Fibroblast of villous mesenchyme (primary cell): ENCODE measurements at places on chromosomes 1 and 21.

DNA sequence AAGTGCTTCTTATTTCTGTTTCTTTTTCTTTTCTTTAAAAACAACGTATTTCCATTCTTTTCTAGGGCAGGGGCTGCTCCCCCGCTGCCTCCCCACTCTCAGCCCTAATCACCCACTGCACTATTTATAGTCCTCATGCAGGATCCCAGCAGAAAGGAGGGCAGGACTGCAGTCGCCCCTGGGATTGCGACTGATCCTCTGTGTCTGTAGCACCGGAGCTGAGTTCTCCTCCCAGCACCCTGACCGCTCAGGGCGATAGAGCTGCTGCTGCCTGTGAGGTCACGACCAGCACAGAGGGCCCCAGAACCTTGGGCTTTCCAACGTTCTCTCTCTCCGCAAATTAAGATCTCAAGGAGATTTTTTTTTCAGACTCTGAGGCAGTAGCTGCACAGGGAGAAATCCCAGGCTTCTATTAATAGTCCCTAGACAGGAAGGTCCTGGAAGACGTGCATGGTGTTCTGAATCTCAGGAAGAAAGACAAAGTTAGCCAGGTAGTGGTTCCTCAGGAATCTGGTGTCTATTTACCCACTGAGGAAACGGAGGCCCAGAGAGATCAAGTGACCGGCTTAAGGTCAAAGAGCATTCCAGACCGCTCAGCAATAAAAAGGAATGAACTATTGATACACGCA lies 46.8 kb downstream of the PRAMEF20 start:
- no peak for DNase-seq

- DNase-seq: no peak
Observed at GRCh38 chr1:240706150-240706935, 94.4 kb upstream of the GREM2 start.

DNA sequence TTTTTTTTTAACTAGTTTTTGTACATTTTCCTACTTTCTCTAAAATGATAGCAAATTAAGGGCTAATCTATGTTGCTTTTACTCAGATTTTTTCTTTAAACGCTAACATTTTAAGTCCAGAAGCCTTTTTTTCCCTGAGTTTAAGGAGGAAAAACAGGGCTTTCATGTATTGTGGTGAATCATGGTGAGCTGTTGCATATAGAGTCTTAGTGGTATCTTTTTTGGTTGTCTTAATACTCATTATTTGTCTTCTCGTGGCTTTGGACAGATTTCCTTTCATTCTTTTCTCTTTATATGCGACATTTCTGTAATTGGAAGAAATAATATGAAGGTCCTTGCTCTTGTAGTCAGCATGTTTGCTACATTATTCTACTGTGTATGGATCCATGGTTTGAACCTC lies 1015.6 kb downstream of the PLA2G4A start:
- DNase-seq: no peak

- DNase-seq: no peak
Observed at GRCh38 chr1:222466150-222466865, 81.6 kb downstream of the HHIPL2 start.

- peak; percentile 57 for DNase-seq
Observed at GRCh38 chr1:29105822-29106221, 17.9 kb downstream of the TMEM200B start.

- no peak for DNase-seq
Observed at GRCh38 chr21:34938089-34938764, 110.9 kb downstream of the RUNX1 start.

DNA sequence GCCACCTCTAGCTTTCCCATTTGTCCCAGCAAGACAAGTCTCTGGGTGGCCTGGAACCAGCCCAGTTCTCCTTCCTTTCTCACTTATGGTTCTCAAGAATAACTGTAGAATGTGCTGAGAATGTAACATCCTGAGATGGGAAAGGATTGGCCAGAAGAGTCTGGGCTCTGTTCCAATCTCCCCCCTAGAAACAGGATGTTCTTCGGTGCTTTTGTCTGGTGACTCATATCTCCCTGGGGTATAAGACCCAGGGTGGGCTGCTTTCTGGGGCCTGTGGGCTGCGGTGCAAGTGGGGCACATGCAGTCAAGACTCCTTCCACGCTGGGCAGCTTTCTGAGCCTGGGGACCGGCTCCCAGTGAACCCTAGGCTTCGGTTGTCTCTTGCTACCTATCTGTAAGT lies 251.2 kb upstream of the POU3F1 start:
- DNase-seq: no peak

DNA sequence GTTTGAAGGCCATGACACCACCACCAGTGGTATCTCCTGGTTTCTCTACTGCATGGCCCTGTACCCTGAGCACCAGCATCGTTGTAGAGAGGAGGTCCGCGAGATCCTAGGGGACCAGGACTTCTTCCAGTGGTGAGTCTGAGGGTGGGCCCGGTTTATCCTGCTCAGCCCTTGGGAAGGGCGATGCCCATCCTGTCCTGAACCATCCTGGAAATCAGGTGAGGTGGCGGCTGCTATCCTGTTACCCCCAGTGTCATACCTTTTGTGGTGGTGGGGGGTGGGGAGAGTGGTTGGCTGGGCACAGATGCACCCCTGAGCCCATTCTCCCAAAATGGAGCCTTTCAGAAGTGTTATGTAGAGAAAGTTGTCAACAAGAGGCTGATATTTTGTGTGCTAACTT lies 16.3 kb downstream of the CYP4B1 start:
- no peak for DNase-seq

DNA sequence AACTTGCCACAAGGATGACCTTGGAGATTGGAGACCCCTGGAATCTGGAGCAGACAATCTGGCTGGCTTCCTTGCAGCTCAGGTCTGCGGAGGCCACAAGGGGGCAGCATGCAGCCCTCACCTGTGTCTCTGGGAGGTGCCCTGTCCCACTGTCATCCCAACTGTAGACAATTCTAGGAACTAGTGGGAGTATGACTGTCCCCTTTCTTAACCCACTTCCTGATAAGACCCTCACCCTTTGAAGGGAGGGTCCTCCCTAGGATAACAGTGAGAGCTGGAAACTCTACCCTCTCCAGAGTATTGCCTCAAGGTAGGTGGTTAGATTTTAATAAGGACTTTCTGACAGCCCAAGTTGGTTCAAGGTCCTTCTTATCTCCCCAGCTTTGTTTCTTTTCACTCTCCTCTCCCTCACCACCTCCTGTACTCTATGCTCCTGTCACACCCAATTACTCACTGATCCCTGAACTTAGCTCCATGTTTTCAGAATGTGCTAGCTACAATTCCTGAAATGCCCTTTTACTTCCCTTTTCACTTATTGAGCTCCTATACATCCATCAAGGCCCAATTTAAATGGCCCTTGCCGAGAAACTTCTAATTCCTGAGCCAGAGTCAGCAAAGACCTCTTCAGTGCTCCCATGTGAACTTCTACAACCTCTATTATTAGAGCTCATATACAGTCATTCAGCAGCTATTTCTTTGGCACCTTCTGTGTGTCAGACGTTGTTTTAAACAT lies 9.2 kb upstream of the KCNQ4 start:
- peak; percentile 21 for DNase-seq

DNA sequence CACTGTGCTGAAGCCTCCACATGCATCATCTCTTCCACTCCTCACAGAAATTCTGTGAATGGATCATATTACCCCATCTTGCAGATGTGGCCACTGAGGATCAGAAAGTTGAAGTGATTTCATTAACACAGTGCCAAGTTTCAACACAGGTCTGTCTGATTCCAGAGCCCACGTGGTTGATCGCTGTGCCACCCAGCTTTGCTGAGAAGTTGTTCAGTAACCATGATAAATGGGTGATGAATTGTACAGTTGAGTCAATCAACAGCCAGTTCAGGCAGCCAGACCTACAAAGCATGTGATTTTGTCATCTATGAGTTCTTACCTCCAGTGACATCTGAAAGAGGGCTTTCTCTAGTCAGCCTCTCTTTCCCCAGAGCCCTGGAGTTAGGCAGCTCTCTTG lies 61.8 kb upstream of the GRHL3 start:
- no peak for DNase-seq

DNA sequence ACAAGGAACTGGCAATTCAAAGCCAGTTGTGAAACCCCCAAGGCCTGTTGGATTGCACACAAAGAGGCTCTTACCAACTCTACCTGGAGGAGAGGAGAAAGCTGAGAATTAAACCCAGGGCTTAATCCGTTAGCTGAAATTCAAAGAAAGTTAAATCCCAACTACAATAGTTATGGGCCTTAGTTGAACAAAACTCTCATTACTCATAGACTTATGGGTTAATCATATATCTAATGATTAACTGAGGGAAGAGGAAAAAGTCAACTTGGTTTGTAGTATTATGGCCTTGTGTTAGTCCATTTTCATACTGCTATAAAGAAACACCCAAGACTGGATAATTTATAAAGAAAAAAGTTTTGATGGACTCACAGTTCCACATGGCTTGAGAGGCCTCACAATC lies 838.2 kb upstream of the ADGRL2 start:
- DNase-seq: no peak

GRCh38 chr1:99704356-99704816 lies 58.5 kb downstream of the PALMD start:
- no peak for DNase-seq

DNA sequence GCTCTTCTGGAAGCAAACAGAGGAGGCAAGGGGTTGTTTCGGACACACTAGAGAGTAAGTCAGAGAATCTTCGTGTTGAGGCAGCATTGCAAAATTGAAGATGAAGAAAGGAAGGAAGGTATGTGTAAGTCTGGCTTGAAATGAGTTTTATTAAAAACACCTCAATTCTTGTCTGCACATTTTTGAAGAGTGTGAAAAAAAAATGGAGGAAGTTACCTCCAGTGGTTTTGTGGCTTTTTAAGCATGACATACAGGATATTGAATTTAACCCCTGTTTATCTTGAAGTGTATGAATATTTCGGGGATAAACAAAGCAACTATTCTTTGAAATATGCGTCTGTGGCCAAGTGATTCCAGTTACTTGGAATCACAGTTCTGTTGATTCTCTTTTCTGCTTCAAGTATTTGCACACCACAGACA lies 203.2 kb upstream of the SGIP1 start:
- peak; percentile 58 for DNase-seq

- no peak for DNase-seq
Observed at GRCh38 chr21:16040601-16041000, 310.8 kb downstream of the USP25 start.

DNA sequence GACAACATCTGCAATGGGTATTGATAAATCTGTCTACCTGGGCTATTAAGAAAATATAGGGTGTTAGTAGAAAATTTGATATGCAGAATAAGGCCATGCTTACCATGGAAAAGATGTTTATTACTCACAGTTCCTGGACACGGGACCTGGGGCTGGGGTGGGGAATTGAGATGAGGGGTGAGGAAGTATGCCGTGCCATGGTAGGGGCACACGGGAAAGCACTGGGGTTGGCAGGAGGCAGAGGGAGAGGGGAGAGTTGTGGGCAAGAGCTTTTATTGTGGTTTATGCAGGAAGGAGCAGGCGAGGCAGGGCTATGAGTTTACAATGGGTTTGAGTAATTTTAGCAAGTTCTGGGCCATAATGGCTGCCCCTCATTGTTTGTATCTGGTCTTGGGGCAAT lies 493.8 kb downstream of the SIPA1L2 start:
- no peak for DNase-seq

DNA sequence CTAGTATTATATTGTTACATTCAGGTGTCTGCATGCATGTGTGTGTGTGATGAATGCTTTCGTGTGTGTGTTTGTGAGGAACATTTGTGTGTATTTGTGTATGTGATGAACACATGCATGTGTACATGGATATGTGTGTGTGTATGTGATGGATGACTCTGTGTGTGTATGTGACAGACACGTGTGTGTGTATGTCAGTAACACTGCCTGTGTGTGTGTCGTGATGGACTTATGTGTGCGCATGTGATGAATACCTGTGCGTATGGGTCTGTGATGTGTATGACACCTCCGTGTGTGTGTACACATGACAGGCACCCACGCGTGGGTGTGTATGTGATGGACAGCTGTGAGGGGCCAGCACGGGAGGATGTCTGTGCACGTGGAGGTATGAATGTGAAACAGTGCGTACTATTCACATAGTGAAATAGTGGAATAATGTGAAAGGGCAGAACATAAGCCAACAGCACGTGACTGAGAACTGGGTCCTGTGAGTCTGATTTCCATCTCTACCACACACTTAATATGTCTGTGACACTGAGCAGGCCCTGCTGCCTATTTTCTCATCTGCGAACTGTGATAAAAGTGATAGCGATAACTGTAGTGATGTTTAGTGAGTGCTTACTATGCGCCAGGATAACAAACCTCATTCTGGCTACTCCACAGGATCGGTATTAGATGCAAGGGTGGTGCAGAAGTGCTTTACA lies 41.8 kb upstream of the CSF3R start:
- no peak for DNase-seq

- DNase-seq: no peak
Observed at GRCh38 chr1:185679220-185679619, 55.0 kb upstream of the HMCN1 start.

- no peak for DNase-seq
Observed at GRCh38 chr1:117824616-117825015, 104.8 kb downstream of the GDAP2 start.

- DNase-seq: no peak
Observed at GRCh38 chr1:1370771-1371300, 4.2 kb downstream of the AURKAIP1 start.

GRCh38 chr1:223878598-223879325 lies 33.0 kb upstream of the TP53BP2 start:
- no peak for DNase-seq

DNA sequence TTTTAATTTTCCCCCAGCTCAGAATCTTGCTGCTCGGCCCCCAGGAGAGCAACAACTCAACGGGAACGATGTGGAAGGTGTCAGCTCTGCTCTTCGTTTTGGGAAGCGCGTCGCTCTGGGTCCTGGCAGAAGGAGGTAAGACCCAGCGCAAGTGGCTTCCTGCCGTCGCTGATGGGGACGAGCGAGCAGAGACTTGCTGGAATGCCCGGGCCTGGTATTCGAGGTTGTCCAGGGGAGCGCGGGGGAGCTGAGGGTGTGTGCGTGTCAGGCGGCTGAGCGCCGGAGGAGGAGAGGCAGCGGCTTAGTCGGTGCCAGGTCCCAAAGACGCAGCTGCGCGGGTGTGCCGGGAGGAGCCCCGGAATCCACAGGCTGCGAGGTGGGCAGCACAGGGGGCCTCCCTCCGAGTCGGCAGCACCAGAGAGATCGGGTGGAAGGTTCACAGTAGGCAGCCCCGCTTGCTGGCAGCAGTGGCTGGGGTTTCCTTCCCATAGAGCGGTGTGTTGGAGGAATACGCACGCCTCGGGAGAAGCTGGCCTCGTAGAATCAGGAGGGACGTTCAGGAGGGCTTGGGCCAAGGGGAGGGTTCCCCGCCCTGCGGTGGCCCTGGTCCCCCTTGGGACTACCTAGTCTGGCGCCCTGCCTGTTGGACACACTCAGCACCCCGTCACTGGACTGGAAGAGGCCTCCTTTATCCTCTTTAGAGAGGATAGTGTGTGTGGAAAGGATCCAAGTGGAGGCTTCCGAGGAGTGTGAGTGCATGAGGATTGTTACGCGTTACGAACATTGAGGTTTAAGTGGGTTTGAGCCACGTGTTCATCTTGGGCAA lies 547 bp downstream of the PDPN start:
- DNase-seq: peak; percentile 78

GRCh38 chr1:62052946-62053345 lies 141.7 kb upstream of the L1TD1 start:
- DNase-seq: no peak

- peak; percentile 61 for DNase-seq
Observed at GRCh38 chr1:1371746-1372711, 3.0 kb downstream of the AURKAIP1 start.

- no peak for DNase-seq
Observed at GRCh38 chr1:6815726-6816125, 30.5 kb downstream of the CAMTA1 start.
